HCEC 1CT (cell line): ENCODE measurements at places on chromosomes 4 and X.

- no peak for DNase-seq
Measured at GRCh38 chr4:186326391-186326790, 60.4 kb downstream of the F11 start.

DNA sequence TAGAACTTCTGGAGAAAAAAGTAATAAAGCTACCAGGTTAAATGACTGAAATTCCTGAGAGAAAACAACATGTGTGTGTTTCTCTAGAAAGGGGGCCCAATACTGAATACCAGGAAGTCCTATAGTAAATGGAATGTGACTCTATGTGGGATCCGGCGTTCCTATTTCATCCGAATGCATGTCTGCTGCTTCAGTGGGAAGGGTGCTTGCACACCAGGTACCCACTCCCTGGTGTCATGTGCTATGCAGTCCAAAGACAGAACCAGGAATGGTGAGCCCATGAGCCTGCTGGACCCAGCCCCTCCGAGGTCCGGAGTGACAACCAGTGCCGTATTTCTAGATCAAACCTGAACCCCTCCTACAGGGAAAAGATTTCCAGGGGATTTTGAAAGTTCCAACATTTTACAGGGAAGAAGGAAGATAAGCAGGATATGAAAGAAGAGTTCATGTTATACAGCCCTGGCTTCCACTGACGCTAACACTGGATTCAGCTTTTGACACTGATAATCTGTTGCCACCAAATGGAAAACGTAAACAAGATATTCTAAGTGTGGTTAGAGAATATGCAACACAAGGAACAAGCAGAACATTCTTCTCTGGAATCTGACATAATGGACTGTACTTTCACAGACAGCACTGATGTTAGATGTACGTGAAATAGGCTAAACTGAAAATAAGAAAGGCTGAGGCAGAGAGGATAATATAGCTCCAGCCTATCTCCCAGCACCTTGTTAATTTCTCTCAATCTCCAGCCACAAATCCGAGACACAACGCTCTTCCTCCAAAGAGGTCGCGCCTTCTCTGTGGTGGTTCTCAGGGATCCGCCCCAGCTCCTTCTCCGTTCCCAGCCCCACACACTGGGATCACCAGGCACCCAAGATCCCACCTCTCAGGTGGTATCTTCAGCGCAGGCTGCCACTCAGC is 725 bp upstream of the CXCL1 start:
- DNase-seq: no peak

DNA sequence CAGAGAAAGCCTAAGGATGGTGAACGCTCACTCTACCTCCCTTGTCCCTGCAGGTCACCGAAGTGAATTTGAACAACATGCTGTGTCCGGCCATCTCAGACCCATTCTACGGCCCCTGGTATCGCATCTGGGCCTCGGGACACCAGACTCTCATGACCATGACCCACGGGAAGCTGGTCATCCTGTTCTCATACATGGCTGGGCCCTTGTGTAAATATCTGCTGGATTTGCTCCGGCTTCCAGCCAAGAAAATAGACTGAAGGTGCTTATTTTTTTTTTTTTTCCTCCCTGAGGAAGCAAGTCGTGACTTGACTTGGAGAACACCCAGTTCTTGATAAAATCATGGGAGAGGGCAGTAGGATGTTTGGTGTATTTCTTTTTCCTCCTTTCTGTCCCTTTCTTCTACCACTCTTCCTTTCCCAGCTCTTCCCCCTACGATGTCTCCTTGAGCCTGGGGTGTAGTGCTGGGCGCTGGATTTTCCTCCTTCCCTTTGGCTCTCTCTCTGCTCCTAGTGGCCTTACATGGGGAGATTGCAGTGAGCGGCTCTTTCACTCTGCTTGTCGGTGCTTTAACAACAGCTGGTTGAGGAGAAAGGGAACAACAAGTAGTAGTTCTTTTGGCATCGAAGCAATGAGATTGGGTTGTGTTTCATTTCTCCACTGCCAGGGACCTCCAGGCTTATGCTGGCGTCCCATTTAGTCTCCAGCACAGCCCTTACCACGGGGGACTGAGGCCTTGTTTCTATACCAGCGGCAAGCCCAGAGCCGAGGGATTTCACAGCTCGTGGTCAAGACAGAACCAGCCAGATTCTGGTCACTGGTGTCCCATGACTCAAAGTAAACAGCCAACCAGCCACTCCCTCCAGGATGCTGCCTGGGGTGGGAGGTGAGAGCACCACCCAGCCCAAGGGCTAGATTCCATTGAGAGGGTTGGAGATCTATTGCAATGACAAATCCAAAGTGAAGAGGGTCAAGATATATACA is 144.4 kb downstream of the AMMECR1 start:
- DNase-seq: no peak

DNA sequence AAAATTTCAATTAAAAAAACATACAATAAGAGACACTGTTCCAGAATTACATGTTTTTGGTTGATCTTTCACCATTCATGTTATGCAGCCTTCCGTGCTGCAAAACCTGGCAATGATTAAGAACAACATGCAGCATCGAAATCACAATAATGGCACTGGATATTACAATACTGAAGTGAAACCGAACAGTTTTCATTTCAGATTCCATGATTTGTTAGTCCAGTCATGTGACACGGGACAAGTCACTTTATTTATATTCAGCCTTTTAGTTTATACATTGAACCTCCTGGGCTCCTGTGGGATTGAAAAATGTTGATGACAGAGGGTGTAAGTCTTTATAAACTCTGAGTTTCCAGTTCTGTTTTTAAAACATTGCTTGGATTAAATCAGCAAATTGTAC is 142.5 kb upstream of the TTC29 start:
- DNase-seq: no peak

DNA sequence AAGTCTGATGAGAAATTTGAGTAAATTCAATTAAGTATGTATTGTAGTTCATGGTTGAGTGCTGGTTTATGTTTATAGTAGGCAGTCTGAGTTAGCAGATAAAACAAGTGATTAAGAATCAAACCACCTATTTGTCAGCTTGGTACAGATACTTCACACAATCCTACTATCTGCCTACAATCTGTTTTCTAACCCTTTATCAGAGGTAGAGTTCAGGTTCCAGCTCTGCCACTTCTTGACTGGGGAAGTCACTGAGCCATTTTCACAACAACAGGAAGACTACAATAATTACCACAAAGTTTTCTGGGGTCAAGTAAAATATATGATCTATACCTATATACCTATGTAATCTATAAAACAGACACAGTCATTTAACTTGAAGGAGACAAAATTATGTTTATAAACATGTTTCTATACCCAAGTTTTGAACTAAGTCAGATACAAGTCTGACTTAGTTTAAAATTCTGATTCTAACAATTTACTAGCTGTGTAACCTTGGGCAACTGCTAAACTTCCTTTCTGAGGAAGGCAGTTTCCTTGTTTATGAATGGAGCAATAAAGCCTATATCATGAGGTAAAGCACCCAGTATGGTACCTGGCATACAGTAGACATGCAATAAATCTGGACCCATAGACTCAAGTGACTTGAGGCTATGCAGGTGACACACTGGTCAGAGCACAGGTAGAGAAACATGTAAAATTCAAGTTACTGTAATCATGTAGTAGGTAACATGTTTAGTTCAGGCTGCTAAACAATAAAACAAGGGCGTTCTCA is 37.2 kb upstream of the BDH2 start:
- DNase-seq: no peak

DNA sequence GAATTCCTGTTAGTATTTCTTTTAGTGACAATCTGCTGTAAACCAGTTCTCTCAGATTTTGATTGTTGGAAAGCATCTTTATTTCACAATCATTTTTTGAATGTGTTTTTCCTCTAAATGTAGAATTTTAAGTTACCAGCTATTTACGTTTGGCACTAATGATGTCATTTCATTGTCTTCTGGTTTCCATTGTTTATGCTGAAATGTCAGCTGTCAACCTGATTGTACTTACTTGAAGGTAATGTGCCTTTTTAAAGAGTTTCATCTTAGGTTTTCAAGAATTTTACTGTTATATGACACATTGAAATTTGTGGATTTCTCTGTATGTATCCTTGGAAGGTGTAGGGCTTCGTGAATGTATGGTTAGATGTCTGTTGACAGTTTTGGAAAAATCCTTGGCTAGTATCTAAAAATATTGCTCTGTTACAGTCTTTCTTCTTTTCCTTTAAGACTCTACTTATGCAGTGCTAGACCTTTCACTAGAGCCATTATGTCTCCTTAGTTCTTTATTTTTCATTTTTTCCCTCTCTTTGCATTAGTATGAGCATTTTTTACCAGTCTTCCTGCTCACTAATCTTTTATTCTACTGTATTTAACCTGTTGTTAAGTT is 30.4 kb downstream of the SMAD1 start:
- no peak for DNase-seq

DNA sequence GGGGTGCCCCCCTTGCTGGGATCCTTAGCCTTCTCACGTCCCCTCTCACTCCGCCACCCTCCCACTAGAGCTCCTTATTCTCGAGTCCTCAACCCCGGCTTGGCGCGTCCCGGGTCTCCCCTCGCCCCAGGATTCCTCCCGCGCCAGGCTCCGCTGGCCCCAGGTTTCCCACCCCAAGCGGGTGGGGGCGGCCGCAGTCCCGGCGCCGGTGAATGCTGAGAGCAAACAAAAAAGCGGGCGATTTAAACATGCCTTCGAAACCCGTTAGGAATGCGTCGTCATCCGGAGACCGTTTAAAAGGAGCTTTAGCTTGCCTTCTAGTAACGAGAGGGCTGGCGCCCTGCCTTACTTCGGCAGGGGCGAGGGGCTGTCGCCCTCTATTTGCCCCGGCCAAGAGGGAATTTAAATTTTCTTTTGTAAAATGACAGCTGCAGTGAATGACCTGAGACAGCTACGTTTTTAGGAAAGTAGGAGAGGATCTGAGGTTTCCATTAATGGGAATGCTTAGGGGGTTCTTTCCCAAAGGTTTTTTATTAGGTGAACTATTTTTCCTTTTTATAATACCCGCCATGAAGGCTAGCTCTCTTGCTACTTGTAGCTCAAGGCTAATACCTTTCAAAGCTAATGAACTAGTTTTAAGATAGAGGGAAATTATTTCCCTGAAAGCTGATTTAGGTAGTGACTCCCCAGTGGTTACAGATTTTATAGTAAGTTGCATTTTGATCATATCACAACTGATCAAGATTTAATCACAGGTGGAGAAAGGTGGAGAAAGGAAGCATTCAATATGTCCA is 3.1 kb downstream of the JADE1 start:
- peak; percentile 65 for DNase-seq

GRCh38 chr4:76856243-76857073 is 41.5 kb downstream of the SOWAHB start:
- peak; percentile 24 for DNase-seq

GRCh38 chr4:115780835-115781234 is 667.4 kb upstream of the NDST4 start:
- DNase-seq: no peak

- peak; percentile 20 for DNase-seq
Measured at GRCh38 chrX:143788265-143788664, 67.7 kb upstream of the SPANXN2 start.

DNA sequence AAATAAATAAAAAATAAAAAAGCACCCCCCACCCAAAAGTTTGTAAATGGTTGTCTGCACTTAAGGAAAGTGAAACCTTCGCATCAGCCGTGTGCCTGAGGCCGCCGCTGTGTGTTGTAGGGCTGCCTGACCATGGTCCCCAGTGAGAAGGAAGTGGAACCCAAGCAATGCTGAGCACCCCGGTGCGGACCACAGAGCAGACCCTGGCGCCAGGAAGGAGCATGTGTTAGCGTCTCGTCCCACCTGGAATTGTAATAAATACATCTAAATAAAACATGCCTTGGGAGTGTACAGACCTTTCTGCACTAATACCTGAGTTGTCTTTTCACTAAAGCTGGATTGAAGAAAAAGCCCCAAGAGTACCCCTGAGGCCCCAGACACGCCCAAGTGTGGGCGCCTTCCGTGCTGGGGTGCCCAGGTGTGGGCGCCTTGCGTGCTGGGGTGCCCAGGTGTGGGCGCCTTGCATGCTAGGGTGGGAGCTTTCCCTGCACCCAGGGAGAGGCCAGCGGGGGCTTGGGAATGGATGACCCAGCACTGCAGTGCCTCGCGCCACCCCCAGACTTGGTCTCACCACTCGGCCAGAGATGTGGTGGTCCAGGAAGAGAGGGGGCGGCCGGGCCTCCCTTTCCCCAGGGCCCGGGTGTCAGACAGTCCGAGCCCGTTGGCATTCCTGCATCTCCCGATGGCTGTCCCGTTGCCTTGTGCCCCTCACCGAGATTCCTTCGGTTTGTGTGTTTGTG is 33.7 kb downstream of the HTT-AS start:
- no peak for DNase-seq

DNA sequence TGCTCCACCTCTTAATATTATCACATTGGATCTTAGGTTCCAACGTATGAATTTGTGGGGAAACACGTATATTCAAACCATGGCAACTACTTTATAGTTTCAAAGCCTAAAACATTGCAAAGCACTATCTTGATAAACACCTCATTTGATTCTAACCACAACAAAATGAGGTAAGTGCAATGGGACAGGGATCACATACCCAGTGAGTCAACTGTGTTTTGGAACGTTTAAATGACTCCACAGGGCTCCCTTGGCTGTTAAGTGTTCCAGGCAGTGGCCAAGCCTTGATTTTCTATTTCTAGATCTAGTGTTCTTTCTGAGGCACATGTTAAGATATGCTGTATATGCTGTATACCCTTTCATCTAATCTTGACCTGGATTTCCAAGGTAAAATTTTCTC is 54.5 kb upstream of the C1QTNF7 start:
- DNase-seq: peak; percentile 23

DNA sequence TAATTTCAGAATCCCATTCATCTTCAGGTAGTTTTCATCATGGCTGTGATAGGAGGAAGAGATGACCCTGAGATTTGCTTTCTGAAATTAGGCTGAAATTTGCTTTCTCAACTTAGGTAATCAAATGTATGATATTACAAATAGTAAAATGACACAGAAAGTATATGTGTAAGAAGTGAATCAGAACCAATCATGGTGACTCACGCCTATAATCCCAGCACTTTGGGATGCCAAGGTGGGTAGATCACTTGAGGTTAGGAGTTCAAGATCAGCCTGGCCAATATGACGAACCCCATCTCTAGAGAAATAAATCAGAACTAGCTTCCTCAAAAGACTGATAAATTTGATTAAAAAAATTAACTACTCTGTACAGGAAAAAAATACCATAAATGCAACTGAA is 555.4 kb downstream of the STPG2 start:
- no peak for DNase-seq

DNA sequence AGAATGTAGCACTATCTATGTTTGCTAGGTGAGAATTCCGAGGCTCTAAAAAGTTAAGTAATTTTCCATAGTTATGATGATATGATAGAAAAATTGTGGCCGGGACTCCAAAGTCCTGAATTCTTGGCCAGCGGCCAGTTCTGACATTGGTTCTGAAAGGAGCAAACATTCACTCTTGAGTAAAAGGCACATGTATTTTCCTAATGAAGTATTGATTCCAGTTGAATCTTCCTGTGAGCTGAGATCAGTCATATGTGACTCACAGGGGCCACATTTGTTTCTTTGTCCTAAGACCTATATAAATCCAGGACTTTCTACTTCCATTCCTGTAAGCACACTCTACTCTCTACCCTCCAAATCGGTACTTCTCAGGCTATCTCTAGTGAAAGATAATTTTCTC is 349.9 kb downstream of the BMPR1B start:
- DNase-seq: peak; percentile 69

DNA sequence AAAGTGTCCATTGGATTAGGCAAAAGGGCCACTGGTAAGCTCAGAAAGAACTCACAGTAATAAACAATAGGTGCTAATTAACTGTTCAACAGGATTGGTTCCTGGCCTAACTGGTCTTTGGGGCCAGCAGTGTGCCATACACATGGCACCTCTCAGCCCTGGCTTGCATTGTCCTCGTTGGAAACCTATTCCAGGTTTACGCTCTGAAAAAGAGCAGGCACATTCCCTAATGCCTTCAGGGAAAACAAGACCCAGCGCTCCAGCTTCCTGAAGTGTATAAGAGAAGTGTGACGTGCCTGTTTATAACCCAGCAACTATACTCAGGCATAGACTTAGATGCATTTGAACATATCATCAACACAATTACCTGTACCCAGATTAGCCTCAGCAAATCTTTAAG is 51.9 kb upstream of the RBM47 start:
- DNase-seq: no peak
